ENCODE measurements at places on chromosomes 1 and 21.
A peak's percentile ranks its signal among the peaks of the same experiment; 100 is the strongest.

- DNase-seq: no peak
Observed at GRCh38 chr1:53580739-53581475, 121.7 kb downstream of the DMRTB1 start.

DNA sequence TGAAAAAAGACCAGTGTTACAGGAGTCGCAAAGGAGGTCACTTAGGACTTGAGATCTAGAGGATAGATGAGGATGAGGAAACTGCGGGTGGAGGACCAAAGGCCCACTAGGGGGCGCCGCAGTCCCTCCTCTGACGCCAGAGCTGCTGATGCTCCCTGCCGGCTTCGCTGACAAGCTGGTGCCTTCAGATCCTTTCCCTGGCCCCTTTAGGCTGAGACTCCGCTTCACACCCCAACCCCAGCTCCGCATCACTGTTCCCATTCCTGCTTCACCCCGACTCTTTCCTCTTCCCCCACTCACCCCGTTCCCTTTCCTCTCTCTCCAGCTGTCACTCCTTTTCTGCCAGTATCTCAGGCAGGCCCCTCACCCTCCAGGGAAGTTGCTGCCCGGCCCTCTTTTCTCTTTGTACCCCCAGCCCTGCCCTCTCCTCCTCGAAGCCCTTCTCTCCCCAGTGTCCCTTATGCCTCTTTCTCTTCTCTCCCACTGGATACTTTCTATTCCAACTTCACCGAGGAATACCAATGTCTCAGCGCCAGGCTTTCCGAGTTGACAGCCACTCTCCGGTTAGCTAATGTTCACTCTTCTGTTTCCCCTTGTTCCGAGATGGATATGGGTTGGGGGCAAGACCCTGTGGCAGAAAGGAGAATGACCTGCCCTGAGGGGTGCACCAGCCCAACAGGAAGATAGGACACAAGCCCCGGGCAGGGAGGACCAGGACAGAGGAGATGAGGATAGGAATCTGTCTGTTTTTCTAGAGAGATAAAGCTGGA lies 4.5 kb downstream of the KCNJ9 start:
- DNase-seq: peak; percentile 61

GRCh38 chr1:58905628-58906221 lies 121.9 kb upstream of the JUN start:
- no peak for DNase-seq

- DNase-seq: no peak
Observed at GRCh38 chr1:1063261-1063944, 10.7 kb downstream of the RNF223 start.

GRCh38 chr21:42199868-42200463 lies 19.0 kb upstream of the ABCG1 start:
- DNase-seq: no peak

DNA sequence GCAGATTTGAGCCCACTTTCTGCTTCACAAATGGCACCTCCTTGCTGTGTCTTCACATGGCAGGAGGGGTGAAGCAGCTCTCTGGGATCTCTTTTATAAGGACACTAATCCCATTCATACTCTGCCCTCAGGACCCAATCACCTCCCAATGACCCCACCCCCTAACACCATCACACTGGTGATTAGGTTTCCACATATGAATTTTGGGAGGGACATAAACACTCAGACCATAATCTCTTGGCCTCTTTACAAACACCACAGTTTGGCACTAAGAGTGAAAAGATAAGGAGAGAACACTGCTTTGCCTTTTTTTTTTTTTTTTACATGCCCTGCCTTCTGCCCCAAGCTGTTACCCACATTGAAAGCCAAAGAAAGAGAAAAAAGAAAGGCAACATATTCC lies 166.2 kb upstream of the NFIA start:
- DNase-seq: no peak

DNA sequence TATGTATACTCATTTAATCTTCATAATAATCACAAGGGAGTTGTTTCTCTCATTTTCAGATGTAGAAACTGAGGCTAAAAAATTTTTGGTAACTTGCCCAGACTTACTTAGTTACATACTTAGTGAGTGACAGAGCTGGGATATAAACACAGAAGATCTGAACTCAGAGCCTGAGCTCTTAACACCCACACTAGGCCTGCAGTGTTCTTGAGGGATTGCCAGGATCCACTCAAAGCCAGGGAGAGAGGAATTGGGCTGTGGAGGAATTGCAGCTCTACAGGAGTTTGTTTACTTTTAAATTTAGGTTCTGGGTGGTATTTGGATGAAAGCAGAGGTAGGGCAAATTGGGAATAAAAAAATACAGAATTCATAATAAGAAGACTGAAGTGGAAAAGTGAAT lies 515.1 kb upstream of the PLXNA2 start:
- no peak for DNase-seq

DNA sequence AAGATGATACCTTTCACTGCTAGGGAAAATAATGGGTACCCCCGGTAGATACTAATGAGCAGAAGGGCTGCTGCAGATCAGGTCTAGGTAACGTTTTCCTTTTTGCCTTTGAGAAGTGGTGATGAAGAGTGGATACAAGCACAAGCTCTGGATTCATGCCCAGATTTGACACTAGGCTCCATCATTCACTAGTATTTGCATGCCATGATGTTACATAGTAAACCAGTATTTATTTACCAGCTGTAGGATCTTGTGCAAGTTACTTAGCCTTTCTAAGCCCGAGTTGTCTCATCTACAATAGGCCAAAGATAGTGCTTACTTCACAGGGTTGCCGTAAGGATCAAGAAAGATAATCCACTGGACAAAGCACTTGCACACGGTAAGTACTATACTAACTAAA lies 14.2 kb downstream of the PTPN14 start:
- no peak for DNase-seq

DNA sequence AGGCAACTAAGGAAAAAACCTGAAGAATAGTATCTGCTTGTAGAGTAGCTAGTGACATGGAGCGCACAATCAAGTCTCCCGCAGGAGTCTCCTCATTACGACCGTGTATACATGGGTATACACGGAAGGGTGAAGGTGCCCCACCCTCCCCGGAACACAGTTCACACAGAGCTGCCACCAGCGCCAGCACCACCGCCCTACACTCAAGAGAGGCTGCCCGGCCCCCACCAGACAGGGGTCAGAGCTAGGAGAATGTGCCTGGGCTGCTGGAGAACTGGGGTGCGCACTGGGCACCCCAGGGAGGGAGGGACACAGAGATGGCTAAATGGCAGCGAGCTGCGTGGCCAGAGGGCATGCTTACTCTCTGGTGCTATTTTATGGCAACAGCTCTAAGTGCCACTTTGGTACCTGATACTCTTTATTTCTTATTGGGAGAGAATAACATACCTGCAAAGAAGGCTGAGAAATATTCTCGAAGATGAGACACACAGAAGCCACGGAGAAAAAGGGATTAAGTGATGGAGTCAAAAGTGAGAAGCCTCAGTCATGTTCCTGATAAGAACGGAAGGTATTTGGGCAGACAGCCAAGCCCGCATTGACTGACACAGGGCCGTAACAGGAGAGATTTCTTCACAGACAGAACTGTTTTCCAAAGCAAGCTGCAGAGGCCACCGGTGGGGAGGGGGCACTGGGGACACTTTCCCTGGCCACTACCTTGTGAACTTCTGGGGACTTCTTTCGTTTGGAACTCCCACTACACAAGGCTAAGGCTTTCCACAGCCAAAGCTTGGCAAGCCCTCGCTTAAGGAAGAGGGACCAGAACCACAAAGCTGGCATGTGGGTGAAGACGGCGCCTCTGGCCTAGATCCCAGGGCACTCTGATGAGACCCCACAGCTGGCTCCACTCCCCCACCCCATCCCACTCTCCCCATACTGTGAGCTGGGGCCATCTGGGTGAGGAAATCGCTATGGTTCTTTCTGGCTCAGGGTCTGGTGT lies 108.0 kb downstream of the PGBD5 start:
- no peak for DNase-seq

DNA sequence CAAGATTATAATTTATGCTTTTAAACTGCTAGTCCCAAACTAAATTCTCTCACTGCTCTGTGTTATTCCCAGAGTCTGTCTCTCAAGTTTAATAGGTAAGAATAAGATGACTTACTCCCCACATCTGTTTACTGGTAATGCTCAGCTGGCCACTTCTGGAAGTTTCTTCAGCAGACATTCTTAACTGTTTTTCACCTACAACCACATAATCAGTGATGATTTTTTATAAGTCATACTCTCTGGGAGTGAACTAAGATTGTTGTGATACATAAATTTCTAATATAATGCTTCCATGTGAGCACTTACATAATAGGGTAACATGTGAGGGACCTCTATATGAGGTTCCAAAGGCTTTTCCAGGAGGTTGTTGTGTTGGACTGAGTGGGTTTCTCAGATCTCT lies 8.7 kb downstream of the SLAMF7 start:
- no peak for DNase-seq

DNA sequence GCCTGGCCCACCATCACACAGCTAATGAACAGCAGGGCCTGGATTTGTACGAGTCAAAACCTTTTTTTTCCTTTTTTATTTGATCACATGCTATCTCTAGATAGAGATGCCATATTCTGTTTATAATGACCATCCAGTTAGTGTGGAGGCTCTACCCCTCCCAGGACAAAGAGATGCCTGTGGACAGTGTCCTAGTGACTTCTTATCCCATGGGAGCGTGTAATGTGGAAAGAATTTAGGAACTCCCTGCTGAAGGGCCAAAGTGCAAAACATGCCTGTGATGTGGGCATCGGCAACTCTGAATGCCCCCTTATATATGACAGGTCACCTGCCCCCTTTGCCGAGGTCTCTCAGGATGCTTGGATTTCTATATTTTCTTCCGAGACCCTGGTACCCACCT lies 292.2 kb downstream of the RRAGC start:
- DNase-seq: no peak

DNA sequence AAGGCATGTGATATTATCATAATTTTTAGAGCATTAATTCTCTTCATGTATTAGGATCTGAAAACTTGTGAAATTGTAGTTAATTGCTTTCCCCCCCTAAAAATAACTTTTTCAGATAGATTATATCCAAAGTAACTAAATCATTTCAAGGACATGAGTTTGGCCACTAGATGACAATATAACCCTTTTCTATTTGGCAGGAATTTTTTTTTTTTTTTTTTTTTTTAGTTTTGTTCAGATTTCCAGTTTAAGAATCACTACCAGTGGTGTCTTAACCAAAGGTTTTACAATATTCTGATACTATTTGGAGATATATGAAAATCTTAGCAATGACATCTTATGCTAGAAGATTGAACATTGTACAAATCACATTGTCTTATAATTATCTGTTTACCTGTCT lies 370.8 kb downstream of the AMY1C start:
- DNase-seq: no peak

GRCh38 chr1:244205171-244205570 lies 154.1 kb downstream of the ZBTB18 start:
- DNase-seq: no peak

DNA sequence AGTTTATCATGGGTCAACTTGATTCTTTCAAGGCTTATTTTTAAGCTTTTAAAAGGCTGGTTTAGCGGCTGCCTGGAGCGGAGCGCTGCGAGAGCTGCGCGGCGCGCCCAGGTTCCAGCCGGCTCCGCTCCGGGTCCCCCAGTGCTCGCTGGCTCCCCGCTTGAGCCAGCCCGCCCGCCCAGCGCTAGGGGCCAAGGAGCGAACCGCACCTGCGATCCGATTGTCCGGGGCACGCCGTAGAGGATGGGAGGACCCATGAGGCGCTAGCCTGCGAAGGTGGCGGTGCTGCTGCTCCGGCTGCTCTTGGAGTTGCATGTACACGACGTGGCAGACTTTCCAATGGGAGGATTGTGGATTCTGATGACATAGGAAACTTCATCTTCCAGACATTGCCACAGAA lies 9.9 kb upstream of the CFHR4 start:
- no peak for DNase-seq

DNA sequence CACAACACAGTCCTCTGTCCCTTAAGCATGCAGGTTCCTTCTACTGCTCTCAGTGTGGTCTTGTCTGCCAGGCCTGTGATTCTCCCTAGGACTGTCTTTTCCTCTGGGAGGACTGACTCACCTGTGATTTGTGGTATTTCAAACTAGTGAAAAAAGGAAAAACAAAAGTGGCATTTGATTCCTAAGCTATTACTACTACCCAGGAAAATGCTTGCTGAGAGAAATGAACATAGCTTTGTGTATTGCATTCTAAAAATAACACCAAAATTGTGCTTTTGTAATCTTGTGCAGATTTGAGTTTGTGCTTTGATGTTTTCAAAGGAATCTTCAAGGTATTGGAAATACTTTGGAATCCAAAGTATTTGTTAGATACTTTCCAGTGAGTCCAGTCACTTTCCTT lies 57.0 kb downstream of the GPR161 start:
- no peak for DNase-seq

GRCh38 chr1:19625291-19625937 lies 18.7 kb upstream of the NBL1 start:
- no peak for DNase-seq

GRCh38 chr1:99957818-99958217 lies 12.0 kb upstream of the SLC35A3 start:
- no peak for DNase-seq

- no peak for DNase-seq
Observed at GRCh38 chr1:58251430-58252073, 295.0 kb downstream of the OMA1 start.

- no peak for DNase-seq
Observed at GRCh38 chr1:9737671-9738070, 86.1 kb downstream of the CLSTN1 start.

DNA sequence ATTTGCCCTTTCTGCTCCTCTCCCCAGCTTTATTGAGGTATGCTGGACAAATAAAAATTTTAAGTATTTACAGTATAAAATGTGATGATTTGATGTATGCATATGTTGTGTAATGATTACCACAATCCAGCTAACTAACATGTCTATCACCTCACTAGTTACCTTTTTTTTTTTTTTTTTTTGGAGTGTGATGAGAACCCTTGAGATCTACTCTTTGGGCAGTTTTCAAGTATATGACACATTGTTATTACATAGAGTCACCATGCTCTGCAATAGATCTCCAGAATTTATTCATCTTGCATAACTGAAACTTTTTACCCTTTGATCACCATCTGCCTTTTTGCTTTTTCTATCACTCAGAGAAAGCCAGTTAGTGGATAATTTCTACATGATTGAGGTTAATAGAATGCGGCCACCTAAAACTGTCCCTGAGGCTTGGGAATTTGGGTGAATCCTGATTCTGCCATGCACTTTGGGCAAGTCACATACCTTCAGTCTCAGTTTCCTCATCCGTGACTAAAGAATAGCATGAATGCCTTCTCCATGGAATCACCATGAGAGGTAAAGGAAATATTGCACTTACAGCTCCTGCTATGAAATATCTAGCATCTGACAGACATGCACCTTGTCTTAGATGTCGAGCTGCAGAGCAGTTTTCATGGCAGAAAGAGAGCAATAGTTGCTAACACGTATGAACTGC lies 295.2 kb downstream of the DISC1 start:
- DNase-seq: no peak

DNA sequence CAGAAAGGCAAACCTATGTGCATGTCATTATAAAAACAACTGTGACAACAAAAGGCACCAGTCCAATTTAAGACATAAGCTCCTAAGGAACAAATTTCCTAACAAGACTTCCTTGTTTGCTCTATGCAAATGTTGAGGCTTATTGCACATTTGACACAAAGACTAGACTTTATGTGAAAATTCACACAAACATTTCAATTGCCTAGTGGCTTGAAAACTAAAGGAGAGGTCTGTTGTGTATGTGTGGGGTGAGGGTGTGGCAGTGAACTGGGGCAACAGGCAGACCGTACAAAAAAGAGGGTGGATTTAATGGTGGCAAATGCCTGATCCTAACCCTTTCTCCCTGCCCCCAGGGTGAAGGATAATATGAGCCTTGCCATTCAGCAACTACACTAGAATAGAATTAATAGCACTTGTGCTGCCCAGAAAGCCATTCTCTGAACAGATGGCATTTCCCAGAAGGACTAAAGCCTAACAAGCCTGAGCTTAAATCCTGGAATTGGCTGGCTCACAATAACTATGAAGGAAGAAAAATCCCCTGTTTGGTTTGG lies 73.9 kb downstream of the GLUL start:
- DNase-seq: no peak
